Activated T-helper 1 cell treated with Interleukin-2 at 50 U/mL for 16 hours (primary cell): ENCODE measurements at places on chromosomes 1 and 21.

GRCh38 chr1:244599937-244600350 lies 53.0 kb upstream of the DESI2 start:
- DNase-seq: peak; percentile 3

GRCh38 chr1:12112711-12113161 lies 49.6 kb downstream of the TNFRSF8 start:
- no peak for DNase-seq

GRCh38 chr1:12228979-12229378 lies 851 bp upstream of the VPS13D start:
- DNase-seq: no peak

DNA sequence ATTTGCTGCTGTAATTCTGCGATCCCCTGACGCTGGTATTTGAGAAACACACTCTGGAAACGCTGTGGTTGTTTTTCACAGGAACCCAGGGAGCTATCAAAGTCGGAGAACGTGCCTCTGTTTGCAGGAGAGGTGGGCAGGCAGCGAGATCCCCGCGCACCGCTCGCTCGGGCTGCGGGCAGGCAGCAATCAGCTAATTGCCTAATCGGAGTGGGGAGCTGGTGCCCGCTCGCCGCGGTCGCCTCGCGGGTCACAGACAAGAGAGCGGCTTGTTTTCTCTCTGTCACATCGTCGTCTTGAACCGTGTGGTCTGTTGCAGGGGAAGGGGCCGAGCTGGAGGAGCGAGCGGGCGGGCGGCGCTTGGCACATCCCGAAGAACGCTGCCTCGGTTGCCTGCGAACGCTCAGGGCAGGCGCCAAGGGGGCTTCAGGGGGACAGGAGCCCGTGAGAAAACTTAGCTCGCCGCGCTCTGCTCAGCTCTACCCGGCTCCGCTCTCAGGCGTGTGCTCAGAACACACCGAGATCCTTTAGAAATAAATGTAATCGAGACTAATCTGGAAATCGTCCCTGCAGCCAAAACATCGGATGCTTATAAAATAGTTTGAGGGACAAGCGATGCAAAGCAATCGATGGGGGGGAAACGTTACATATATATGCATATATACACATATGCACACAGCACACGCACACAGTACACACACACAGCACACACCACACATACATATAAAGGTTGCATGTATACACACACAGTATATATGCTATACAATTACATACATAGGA lies 93.6 kb upstream of the SMYD2 start:
- DNase-seq: no peak

DNA sequence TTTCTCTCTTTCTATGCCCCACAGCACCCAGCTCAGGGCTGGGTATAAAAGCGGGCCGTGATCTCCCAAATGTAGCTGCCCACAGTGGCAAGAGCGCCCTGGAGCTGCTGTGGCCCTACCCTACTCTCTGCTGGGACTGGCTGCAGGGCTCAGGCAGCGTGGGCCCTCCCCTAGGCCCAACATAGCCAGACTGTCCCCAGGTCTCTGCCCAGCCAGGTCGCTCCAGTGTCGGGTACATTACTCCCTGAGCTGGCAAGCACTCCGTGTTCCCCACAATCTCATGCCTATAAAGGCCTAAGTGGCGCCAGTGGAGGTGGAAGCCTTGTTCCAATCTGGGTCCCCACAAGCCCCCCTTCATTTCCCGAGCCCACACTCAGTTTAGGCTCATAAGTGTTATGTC lies 66.2 kb downstream of the GLIS1 start:
- no peak for DNase-seq

- DNase-seq: peak; percentile 85
These were observed at the start of gene ELAPOR1 for GRCh38 chr1:109113590-109114341. Gene ELAPOR1, plus strand, starts transcription at chr1:109114115. Its CDS starts 69 bp downstream, at chr1:109114184.

- no peak for DNase-seq
These were observed 406.5 kb downstream of the DUSP10 start for GRCh38 chr1:221335161-221336101.

DNA sequence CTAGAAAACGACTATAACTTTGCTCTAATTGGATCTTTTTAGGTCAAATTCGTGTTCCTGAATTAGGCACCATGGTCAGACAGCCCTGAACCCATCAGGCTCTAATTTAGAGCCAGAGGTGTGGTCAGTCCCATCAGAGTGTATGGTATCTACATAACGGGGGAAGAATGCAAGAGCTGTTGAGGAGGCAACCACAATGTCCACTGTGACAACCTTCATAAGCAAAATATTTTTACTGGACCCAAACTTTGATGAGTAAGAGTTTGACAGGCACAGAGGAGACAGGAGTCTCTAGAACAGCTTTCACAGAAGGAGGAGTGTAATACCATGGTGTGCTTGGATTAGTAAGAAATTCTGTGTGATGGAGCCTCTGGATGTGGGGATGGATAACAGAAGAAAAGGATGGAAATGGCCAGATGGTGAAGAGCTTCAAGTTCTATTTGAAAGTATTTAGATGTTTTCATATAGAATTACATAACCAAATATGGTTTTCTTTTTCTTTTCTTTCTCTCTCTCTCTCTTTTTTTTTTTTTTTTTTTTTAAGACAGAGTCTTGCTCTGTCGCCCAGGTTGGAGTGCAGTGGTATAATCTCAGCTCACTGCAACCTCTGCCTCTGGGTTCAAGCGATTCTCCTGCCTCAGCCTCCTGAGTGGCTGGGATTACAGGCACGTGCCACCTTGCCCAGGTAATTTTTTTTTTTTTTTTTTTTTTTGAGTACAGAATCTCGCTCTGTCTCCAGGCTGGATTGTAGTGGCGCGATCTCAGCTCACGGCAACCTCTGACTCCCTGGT lies 24.9 kb downstream of the UBE2U start:
- DNase-seq: no peak

- DNase-seq: no peak
These were observed 45.8 kb downstream of the SLC30A7 start for GRCh38 chr1:100941580-100942216.

- no peak for DNase-seq
These were observed 102.2 kb downstream of the FCRL5 start for GRCh38 chr1:157450106-157450505.

GRCh38 chr1:236143104-236143948 lies 987 bp downstream of the GPR137B start:
- no peak for DNase-seq

DNA sequence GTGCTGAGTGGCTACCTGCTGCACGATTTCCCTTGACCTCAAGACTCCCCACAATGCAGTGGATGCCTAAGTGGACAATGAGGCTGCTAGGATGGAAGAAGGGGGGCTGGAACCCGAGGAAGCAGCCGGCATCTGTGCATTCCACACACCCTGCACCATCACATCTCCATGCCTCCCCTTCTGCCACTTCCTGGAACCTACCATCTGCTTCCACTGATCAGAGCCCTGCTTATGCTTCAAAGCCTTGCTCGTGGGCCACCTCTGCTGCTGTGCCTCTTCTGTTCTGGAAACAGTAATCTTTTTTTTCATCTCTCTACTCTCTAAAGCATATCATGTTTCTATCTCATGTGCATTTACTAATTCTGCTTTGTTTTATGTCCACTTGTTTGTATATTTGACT lies 66.2 kb upstream of the WDR26 start:
- DNase-seq: no peak

- no peak for DNase-seq
These were observed 1.1 kb downstream of the ECM1 start for GRCh38 chr1:150508982-150509381.

DNA sequence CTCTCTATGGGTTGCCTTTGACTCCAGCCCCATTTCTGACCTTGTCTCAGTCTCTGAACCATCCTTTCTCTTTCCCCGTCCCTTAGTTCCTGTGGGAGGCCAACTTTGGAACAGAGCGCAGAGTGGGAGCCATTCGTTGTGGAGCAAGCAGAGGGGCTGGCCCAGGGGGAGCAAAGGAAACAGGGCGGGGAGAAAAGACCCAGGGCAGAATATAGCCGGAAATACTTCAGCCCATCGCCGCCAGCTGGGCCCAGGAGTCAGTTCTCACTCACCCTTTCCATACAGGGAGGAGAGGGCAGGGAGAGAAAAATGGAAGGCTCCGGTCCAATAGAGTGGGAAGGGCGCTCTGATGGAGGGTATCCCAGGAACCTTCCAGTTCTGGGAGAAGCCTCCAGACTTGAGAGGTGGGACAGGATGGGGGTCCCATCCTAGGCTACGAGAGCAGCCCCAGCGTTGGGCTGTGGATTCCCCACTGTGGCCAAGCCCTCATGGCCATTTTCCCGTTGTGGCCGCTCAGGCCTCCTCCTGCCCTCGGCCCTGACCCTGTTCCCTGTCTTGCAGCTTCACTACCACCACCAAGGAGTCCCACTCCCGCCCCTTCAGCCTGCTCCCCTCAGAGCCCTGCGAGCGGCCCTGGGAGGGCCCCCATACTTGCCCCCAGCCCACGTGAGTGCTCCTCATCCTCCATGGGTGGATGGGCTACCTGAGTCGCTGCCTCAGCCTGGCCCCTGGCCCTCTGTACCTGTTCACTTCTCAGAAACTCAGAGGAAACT lies 10.9 kb downstream of the PEAR1 start:
- no peak for DNase-seq

DNA sequence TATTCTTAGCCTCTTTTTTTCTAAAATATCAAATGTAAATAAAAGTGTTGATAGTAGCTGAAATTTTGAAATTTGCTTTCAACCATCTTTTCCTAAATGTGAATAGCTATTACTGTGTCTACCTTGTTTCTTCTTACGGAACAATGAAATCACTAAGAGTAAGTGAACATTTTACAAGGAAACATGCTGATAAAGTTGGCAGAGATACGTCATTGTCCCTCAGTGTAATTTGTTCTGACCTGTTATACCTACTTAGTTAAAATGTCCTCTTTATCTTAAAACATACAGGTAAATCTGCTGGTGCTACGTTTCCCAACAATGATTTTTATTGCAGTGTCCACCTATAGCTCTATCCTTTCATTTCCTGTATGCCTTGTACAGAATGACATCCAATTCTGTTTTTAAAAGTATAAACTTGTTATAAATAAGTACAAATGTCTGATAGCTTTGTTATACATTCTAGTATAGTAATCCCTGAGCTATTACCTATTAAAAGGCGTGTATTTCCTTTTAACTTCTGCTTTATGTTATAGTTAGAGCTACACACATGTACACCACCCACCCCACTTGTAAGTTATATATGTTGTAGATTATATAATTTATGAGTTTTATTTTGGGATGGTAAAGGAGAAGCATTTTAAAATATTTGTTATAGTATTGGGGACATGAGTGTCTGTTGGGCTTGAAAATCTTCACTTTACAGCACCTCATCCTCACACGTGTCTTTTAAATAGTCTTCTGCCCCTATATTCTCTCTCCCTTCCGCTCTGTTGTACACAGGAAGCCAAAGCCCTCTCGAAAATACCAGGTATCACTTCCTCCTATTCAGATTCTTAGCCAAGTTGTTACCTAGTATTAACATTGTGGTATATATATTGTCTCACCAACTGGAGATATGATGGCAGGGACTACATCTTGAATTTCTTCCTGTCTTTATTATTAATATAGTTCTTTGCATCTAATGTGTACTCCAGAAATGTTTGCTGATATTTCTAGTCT lies 25.2 kb downstream of the LAMC1 start:
- DNase-seq: no peak

- no peak for DNase-seq
These were observed 567 bp downstream of the PMVK start for GRCh38 chr1:154935749-154936554.

DNA sequence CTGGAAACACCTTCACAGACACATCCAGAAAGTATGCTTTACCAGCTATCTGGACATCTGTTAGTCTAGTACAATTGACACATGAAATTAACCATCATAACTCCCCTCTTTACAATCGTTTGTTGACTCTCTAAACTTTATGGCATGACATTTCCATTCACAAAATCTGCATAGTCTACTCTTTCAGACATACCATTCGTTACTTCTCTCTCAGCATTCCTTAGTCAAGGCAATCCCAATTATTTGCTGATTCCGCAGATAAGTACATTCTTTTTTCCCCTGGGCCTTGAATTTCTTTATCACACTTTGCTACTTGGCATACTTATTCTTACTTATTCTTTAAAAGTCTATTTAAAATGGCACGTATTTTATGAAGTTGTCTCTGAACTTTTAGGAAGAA lies 15.1 kb upstream of the CRB1 start:
- DNase-seq: no peak

DNA sequence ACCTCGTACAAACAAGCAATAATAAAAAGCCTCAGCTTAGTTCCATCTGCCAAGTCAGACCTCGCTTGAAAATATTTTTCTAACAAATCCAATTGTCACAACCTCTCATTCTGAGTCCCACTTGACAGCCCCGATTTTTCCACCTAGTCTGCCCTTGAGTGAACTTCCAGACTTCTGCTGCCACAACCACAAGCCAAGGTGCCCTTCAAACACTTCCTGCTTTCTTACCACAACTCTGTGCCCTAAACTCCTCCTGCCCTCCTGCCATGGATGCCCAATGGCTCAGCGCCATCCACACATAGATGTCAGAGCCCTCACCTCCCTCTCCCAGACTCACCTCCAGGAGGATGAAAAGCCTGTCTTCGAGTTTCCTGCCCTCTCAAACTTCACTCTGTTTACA lies 3.9 kb downstream of the TMPRSS2 start:
- no peak for DNase-seq

GRCh38 chr1:66327588-66327987 lies 206.4 kb upstream of the SGIP1 start:
- DNase-seq: no peak

DNA sequence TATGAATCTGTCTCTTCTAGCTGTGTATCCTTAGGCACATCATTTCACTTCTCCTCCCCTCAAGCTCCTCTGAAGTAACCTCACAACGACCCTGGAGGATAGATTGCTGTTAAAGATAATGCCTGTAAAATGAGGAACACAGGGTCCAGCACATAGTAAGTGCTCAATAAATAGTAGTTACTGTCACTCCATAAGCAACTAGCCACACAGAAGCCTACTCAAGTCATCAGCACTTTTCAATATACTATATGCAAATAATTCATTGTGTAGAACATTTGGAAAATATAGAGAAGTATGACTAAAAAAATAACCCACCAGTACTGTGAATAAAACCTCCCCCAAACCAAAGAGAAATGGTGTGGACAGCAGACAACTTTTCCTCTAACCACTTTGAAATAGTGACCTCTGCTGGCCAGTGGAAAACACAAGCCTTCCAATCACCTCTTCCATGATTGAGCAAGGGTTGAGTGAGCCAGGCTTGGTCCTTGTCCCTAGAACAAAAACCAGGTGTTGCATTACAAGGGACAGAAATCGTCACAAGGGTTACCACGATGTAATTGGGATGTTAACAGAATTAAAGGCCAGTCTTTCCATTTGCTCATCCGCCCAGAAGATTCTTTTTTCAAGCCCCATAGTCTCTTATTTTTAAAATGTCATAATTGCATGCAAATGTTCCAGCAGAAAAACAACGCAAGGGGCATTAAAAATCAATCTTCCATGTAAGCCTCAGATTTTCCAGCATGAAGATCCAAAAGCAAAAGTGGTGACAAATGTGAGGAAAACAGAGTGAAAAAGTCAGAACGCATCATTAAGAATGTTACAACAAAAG lies 15.7 kb upstream of the GLIS1 start:
- no peak for DNase-seq
